ENCODE measurements at places on chromosomes 16 and 17. TPM values are rescaled to one million over a fixed set of nuclear protein-coding genes. Genes with fewer than 3 reads are reported as not detected.

DNAI2 gene
- total RNA-seq, result not detected

NUP93 gene
- total RNA-seq, result 34.1 TPM

NEURL4 gene
- total RNA-seq, result 44.5 TPM

CLEC18C gene
- total RNA-seq, result not detected

NGFR gene
- total RNA-seq, result 2.8 TPM

FAM234A gene
- total RNA-seq, result 100 TPM

TRIM72 gene
- not detected for total RNA-seq

Measured in left colon (tissue), 2 donors.